MCF 10A (cell line): ENCODE measurements at places on chromosomes 6 and 20.

DNA sequence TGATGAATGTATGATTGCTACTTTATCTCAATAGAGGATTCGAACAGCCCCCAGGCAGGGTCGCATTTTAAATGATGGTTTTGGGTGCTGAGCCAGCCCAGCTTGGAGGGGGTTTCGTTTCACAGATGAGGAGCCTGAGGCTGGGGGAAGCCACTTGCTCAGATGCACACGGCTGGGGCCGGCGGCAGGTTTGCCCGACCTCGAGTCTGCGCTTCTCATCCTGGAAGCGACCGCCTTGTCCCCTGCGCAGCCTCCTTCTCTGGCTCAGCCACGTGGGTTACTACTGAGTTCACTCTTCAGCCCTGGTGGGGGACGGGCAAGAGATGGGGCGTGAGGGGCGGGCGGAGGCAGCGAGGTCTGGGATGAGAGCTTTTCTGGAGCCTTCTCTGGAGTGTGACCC is 25.3 kb downstream of the NTSR1 start:
- H3K36me3 ChIP-seq, result no peaks in the 10 kb centered on the region
- H3K4me1 ChIP-seq, result peaks cover 16% of the 10 kb centered on the region
- peaks cover 11% of the 10 kb centered on the region for H3K27me3 ChIP-seq
- DNase-seq, result no peak
- H3K27ac ChIP-seq, result no peak overlapping the region
- no peak overlapping the region for H3K4me3 ChIP-seq

DNA sequence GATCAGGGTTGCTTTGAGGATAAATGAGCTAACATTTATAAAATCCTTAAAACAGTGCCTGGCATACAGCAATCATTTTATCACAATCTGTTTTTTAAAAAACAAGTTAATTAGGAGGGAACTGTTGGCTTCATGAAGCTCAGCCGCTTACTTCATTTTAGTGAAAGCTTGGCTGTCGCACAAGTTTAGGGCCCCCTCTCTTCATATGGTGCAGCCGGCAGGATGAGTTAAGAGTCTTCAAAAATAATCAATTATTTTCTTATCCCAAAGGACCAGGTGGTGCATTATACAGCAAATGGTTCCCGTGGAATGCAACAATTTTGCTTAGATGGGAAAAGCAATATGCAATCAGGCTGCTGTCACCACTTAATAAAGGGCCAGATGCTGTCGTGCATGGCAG is 57.4 kb upstream of the PROKR2 start:
- H3K27me3 ChIP-seq, result peaks cover 90% of the 10 kb centered on the region
- H3K4me1 ChIP-seq, result no peaks in the 10 kb centered on the region

DNA sequence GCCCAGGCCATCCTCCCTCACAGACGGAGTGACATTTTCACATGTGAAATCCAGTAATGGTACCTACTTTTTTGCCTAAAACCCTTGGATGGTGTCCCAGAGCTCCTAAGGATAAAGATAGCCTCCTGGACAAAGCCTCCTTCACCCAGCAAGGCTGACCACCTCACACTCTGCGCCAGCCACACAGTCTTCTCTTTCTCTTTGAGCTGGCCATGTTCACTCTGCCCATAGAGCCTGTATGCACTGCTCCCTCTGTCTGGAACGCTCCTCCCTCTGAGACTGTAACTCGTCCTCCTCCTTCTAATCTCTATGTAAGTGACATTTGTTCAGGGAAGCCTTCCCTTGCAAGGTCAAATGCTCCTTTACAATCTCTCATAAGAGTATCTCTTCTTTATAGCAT is 14.6 kb downstream of the TMEM151B start:
- H3K4me1 ChIP-seq, result no peaks in the 10 kb centered on the region
- no peak overlapping the region for H3K27ac ChIP-seq
- H3K4me3 ChIP-seq, result no peak overlapping the region
- H3K36me3 ChIP-seq, result no peaks in the 10 kb centered on the region
- peaks cover 70% of the 10 kb centered on the region for H3K27me3 ChIP-seq

DNA sequence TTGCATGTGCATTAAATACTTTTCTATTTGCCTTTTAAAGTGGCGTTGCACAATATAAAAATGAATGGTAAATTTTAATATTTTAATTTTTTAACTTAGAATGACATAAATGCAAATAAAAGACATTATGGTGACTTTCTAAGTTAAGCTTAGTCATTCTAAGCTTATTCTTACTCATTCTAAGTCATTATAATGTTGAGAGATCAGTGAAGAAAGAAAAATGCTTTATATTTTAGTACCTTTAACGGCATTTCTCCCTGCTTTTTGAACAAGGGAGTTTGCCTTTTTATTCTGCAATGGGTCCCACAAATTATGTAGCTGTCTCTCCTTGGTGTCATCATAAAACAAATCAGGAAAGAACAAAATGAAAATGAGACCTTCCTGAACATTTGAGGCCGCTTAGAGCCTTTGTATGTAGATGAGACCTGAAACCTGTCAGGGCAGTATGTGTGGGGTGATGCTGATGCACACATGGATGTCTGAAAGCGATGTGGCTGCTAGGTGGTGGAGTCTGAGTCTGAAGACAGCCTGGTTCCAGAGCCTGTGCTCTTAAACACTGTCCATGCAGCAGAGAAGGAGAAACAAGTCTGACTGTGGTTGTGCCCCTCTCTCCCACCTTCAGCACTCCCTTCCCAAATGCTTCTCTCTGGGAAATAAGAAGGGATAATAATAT is 158.0 kb downstream of the PHF3 start:
- DNase-seq, result no peak
- no peaks in the 10 kb centered on the region for H3K27me3 ChIP-seq
- no peak overlapping the region for H3K4me3 ChIP-seq
- no peak overlapping the region for H3K27ac ChIP-seq
- H3K36me3 ChIP-seq, result no peaks in the 10 kb centered on the region
- no peaks in the 10 kb centered on the region for H3K4me1 ChIP-seq
